Stimulated activated CD4-positive, alpha-beta T cell treated with anti-CD3 and anti-CD28 coated beads, Interleukin-12 subunit alpha, Interleukin-12 subunit beta, amount 100 ng/mL, for 24 hours (primary cell): ENCODE measurements at places on chromosomes 1 and 21.

DNA sequence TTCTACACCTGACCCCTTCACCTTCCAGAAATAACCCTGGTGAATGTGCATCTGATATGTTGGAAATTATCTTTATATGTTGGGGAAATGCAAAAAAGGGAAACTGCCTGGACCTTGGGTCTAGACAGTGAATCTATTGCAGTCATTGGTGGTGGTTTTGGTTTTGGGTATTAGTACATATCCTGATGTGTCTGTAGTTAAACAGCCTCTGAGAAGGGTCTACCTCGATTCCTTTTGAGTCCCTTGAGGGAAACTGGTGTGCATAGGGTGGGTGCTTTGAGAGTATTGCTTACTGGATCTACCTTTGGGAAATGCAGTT is 127.3 kb upstream of the KIAA0040 start:
- DNase-seq: no peak

GRCh38 chr1:55425310-55425930 is 210.3 kb upstream of the USP24 start:
- no peak for DNase-seq

- DNase-seq: no peak
Measured at GRCh38 chr1:22261580-22261979, 118.7 kb upstream of the WNT4 start.

DNA sequence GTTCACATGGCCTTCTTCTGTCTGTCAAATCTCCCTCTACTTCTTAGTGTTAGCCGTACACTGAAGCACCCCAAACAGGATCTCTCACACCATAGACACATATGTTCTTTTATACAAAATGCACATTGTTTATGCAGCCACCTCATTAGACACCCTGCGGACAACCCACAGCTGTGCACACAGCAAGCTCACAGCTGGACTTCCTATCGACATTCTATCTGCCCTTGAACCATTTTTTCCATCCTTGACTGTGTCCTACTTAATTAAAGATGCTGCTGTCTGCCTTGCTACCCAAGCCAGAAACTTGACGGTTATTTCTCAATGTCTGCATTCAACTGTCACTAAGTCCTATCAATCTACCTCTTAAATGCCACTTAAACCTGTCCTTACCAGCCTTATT is 3.2 kb upstream of the ZBTB21 start:
- DNase-seq: no peak

DNA sequence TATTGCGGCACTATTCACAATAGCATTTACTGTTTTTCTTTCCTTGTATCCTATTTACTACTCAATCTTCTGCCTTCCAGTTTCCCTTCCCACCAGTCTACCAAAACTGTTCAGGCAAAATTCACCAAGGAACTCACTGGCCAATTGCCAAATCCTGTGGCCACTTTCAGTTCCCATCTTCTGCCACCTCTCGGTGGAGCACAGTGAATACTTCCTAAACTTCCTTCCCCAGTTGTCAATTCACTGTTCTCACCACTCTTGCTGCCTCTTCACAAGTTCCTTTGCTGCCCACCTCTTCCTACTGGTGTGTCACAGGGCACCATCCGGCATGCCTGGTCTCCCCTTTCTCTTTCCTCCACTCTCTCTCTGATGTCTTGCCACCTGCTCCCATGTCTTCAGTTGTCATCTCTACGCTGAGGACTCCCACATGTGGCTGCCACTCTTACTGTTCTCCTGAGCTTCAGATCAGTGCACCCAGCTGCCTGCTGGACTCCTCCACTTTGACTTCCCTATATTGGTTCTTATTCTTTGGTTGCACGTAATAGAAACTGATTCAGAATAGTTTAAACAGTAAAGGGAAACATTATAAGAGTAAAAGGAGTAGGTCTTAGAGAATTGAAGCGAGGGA is 114.4 kb downstream of the PIK3R3 start:
- no peak for DNase-seq

GRCh38 chr1:188825471-188825870 is 1652.2 kb downstream of the BRINP3 start:
- no peak for DNase-seq

- DNase-seq: no peak
Measured at GRCh38 chr1:182507685-182508084, 57.7 kb downstream of the RGSL1 start.

- DNase-seq: no peak
Measured at GRCh38 chr1:167141963-167142362, 48.1 kb downstream of the STYXL2 start.
